ENCODE measurements at places on chromosomes 5 and 9.

GRCh38 chr9:33868440-33868973 is 51.5 kb downstream of the UBE2R2 start:
- no peak for DNase-seq

- DNase-seq, result no peak
Measured at GRCh38 chr5:92567831-92568450, 1013.1 kb downstream of the NR2F1-AS1 start.

- no peak for DNase-seq
Measured at GRCh38 chr5:146007270-146007669, 70.9 kb downstream of the SH3RF2 start.

GRCh38 chr9:81717747-81718077 is 28.4 kb upstream of the TLE1 start:
- DNase-seq, result no peak

- no peak for DNase-seq
Measured at GRCh38 chr9:103811462-103811861, 282.6 kb upstream of the SMC2 start.

DNA sequence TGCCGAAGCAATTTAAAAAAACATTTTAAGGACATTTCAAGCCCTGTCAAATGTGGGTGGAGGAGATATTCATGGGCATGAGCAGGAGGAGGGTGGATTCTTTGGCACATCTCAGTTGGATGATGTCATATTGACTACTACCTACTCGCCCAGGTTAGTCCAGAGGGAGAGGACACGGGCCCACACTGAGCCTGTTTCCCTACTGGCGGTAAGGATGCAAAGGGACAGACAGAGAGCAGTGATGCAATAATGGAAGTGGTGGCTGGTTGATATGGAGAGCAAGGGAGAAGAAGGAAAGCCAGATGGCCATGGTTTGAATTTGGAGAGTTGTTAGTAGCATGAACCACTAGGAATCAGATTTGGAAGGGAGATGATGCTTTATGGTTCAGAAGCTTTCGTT is 34.1 kb upstream of the PDE8B start:
- no peak for DNase-seq

Data from globus pallidus (tissue), 1 donor.